ENCODE measurements at places on chromosomes 7 and 10. TPM values are rescaled to one million over a fixed set of nuclear protein-coding genes. Genes with fewer than 3 reads are reported as not detected.

- DNase-seq, result no peak
These were observed 32.0 kb downstream of the PSMC2 start for GRCh38 chr7:103379270-103379975.

- no peak for DNase-seq
These were observed 2.2 kb upstream of the LHPP start for GRCh38 chr10:124459395-124459794.

DNA sequence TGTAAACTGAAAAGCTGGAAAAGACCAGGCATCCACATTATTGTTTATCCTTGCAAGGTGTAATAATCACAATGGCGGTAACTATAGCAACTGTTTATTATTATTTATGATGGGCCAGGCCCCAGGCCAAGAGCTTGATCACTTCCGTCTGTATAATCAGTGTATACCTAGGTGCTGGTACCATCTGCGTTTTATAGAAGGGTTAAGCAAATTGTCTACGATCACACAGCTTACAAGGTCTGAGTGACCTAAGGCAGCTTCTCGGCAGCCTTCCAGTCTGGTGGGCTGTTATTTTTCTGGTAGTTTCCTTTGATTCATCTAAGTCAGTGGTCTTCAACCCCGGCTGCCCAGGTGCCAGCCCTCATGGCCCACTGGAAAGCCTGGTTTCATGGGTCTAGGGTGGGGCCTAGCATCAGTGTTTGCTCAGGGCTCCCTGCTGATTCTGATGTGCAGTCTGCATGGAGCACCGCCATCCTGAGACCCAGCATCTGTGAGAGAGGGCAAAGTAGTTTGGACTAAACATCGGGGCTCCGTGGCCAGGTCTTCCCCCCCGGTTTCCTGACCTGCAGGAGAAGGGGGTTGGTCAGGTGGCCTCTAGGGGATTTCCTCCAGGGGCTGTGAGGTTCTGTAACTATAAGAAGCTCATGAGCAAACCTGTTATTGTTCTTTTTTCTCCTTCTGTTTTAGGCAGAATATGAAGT is 146.4 kb downstream of the RGS10 start:
- no peak for DNase-seq

The CYP2C19 gene
- 0.42 TPM for total RNA-seq

The UNCX gene
- not detected for total RNA-seq

The OR2A5 gene
- not detected for total RNA-seq

DNA sequence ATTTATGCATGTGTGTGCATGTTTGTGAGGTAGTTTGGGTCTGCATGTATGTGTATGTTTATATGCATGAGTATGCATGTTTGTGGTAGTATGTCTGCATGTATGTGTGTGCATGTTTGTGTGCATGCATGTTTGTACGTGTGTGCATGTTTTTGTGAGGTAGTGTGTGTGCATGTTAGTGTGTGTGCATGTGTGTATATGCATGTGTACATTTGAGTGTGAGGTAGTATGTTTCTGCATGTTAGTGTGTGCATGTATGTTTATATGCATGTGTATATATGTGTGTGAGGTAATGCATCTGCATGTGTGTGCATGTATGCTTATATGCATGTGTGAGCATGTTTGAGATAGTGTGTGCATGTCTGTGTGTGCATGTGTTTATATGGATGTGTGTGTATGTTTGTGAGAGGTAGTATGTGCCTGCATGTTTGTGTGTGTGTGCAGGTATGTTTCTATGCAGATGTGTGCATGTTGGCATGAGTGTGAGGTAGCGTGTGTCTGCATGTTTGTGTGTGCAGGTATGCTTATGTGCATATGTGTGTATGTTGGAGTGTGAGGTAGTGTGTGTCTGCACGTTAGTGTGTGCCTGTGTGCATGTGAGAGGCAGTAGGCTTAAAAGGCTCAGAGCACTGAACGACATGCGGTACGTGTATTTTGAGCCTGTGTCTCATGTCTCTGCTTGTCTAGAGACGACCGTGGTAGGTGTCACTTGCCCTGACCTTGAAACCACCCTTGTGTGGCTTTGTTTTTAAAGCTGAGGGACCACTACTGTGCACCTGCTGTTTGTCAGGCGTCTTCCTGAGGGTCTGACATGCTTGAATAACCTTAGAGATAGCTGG is 43.7 kb downstream of the PFKP start:
- DNase-seq, result no peak

DNA sequence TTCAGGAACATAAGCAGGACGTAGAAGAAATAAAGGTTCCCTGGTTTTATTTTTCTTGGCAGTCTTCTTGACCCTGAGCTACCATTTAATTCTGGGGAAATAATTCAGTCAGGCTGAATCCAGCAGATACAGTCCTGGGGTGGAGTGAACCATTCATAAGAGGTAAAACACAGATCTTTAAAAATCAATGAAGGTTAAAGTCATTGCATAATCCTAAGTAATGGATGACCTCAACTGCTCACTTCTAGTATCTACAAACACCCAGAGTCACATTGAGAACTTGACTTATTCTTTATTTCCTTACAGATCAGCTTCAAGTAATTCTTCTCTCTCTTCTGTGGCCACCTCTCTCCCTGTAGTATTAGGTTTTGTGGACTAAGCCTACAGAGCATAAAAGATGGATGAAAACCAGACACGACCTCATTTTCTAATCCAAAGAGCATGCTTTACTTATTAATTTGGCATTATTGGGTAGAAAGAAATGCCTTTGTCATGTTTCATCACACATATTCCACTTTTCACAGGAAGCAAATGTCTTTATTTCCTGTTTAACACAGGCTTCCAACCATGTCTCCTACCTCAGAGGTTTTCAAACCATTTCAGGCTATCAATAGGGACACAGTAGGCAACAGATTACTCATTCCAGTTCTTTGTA is 182.3 kb upstream of the IMMP2L start:
- no peak for DNase-seq

The AGMO gene
- not detected for total RNA-seq

GRCh38 chr7:28169230-28169629 is 11.4 kb downstream of the JAZF1 start:
- DNase-seq, result no peak

The TMEM196 gene
- not detected for total RNA-seq

The GNG11 gene
- not detected for total RNA-seq

GRCh38 chr7:121544726-121545125 is 148.6 kb upstream of the FAM3C start:
- DNase-seq, result peak; percentile 41

DNA sequence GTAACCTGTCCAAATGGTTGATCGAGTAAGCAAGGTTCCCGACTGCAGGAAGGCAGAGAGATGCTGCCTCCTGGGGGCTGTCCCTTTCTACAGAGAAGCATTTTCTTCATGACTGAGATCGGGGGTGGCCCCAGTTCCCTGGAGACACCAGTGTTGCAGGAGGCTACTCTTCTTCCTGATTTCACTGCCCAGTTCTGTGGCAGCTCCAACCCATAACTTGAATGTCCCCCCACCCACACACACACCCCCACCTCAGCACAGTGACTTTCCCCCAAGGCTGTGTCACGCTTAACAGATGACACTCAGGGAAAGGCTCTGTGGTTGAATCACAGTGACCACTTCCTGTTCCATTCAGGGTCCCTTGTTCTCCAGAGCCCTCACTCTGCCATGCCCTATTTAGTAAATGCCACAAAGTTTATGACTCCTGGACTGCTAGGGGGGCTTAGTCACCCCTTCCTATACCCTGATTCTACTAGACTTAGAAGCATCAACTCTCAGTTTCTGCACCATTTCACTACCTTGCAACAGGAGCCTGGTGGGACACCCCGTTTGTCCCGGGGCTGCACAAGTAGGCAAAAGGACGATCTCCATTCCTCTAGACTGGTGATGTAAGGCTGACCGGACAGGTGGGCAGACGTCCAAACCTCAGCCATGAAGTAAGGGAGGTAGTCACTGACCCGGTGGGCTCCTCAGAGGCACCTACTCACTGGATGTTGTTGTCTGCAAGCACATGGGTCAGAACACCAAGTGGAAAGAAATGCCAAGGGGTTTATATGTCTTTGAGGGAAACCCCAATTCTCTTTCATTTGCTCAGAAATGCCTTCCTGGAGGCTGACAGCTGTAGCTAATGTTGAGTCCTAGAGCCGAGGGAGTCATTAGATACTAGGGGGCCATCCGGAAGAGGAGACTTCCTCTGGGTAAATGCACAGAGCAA is 31.3 kb upstream of the SMC3 start:
- peak; percentile 88 for DNase-seq

DNA sequence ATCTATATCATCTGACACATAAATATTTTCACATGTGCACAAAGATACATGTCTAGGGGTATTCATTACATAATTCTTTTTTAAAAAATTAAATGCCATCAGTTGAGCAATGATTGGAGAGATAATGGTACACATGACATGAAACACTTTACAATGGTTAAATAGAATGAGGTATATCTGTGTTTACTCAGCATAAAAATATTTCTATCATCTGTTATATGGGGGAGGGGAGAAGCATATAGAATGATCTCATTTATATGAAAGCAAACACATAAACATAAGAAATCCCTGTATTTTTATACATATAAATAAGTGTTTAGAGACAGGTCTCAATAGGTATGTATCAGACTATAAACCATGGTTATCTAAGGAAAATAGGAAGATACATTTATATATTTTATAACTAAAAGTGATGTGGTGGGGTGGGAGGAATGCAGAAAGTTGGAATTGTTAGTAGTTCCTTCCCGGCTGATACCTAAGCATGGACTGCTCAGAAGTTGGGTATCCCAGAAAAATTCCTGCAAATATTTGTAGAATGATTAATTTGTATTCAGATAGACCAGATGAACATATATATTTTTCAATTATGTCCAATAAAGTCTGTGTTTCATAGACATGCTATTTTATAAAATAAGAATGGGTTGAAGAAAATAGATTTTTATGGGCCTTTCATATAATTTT is 75.1 kb downstream of the SHOC2 start:
- DNase-seq, result no peak

DNA sequence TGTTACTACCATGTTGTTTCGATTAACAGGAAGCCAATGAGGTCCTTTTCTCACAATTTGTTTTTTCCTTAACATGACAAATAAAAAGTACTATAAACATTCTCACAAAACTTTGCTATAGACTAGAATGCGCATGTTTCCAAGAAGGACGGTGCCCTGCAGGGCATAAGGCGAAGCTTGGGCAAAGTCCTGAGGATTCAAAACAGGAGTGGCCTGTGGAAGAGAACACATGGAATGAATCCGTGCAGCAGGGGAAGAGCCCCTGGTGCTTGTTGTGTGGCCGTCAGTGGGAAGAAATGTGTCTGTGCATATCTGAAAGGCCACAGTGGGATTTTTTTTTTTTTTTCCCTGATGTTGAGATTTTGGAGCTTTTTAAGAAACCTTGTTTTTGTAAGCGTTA is 67.6 kb downstream of the ITGA8 start:
- DNase-seq, result no peak

DNA sequence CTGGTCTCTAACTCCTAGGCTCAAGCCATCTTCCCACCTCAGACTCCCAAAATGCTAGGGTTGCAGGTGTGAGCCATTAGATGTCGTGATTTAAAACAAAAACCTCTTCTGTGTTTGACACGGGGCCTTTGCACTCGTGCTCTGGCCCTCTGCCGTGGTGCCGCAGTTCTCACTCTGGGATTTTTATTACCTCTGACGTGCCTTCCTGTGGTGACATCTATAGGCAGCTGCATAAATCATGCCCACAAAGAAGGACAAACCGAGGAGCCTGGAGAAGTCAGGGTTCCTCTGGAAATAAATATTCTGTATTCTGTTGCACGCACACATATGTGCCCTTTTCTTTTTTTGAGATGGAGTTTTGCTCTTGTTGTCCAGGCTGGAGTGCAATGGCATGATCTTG is 25.9 kb upstream of the OCM start:
- no peak for DNase-seq

- no peak for DNase-seq
These were observed 97.8 kb downstream of the PLXDC2 start for GRCh38 chr10:19913987-19914386.

GRCh38 chr7:45179666-45180065 is 22.1 kb downstream of the RAMP3 start:
- DNase-seq, result no peak

The TCERG1L gene
- total RNA-seq, result 0.09 TPM

The TMEM270 gene
- not detected for total RNA-seq

GRCh38 chr7:139494835-139495579 is 11.5 kb upstream of the KLRG2 start:
- peak; percentile 13 for DNase-seq

GRCh38 chr7:94486216-94486615 is 23.4 kb upstream of the CASD1 start:
- DNase-seq, result no peak

The ASB10 gene
- not detected for total RNA-seq

DNA sequence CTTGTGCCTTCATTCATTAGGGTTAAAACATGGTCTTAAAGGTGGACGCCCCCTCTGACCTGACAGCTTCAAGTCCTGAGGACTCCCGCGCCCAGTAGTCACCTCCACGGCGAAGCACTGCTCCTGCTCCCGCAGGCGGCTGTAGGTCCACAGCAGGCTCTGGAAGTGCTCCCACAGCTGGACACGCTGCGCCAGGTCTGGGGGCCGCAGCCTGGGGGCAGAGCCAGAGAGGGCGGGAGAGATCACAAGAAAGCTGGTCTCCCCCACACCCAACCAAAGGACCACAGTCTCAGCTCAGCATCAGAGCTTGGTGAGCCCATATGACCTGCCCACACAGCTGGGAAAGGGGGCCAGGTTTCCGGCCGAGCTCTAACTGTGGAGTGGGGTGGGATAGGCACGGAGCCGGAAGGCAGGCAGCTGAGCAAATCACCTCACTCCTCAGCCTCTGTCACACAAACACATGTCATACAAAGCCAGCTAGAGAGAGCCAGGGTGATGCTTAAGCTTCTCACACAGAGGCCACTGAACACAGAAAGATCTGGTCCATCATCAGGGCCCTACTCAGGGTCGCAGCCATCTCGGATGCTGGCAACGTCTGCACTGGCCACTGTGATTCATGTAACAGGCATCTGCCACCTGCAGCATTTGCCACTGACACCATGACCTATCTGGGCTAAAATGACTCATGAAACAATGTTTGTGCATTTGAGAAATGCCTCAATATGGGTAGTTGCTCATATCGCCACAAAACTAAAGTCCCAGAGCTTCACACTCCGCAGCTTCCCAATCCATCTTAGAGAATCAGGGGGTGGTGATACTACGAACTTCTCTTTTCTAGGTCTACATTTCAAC is 12.6 kb downstream of the HPS1 start:
- no peak for DNase-seq

The EGFR gene
- total RNA-seq, result 0.09 TPM

- DNase-seq, result no peak
These were observed 1.5 kb downstream of the KCP start for GRCh38 chr7:128908750-128909624.

- no peak for DNase-seq
These were observed 5.8 kb upstream of the ATP6V0E2 start for GRCh38 chr7:149867762-149868622.

DNA sequence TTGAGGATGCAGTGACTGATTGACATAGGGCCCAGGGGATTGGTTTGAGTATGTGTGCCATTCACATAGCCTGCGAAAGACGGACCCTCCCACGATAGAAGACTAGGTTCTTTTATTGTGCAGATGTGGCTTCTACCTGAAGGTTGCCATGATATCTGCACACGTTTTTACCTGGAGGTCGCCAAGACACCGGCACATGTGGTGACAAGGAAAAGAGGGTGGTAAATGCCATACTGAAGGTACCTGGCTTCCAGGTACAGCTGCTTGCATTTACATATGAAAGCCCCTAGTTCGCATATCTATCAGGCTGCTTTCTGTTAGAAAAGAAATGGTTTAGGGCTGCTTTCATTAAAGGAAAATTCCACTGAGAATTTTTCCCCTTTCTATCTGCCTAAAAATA is 43.6 kb downstream of the ZNF22 start:
- no peak for DNase-seq

Data from activated T-cell treated with anti-CD3 and anti-CD28 coated beads, Interleukin-2, amount 50 U/mL, for 72 hours (primary cell).